ENCODE measurements at places on chromosomes 2 and 18.

DNA sequence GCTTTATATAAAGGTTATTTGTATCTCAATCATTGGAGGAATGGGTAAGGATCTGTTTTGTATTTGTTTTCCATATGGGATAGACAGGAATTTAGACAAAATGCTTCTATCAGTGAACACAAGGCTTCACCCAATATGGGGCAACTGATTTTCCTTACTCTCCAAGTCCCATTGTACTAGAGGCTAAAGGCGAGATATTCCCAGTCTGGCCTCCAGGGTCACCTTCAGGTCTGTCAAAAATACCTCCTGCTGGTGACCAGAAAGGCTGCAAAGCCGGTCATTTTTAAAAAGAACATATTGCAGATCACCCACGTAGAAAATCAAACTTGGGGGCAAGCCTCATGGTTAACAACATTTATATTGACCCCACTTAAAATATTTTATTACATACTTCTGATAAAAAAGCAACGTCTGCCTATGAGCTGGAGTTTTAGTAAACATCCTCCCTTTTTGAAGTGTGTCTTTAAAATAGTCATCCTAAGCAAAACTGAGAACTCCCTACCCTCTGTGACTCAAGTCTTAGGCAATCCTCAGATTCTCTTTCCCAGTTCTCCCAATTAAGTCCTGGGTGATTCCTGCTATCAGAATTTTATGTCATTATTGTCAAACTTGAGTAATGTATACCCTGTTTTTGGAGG is 276.6 kb downstream of the MREG start:
- no peak for DNase-seq

DNA sequence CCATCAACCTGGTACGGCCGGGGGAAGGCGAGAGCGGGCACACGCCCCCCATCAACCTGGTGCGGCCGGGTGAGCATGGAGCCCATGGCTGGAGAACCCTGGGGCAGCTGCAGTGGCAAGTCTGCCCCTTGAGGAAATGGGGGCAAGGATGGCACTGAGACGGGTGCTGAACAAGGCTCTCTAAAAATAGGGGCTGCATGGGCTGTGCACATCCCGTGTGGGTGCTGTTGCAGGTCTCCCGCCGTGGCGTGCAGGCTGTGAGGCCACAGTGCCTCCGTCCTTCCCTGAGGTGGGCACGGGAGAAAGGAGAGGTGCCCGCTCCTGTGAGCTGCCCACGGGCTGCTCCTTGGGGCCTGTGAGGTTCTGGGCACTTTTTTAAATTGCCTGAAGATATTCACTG is 99.2 kb downstream of the NFATC1 start:
- DNase-seq = no peak

- DNase-seq = no peak
Measured at GRCh38 chr2:236302555-236302954, 38.3 kb upstream of the ASB18 start.

- no peak for DNase-seq
Measured at GRCh38 chr2:16187482-16187817, 247.1 kb downstream of the MYCN start.

GRCh38 chr2:105858868-105859693 is 114.4 kb downstream of the NCK2 start:
- DNase-seq = no peak

- no peak for DNase-seq
Measured at GRCh38 chr2:225270053-225270452, 129.5 kb upstream of the NYAP2 start.

- DNase-seq = no peak
Measured at GRCh38 chr2:32732912-32733472, 105.1 kb downstream of the TTC27 start.

GRCh38 chr2:41990245-41990644 is 57.6 kb upstream of the PKDCC start:
- DNase-seq = no peak

GRCh38 chr18:13395577-13395976 is 177.0 kb downstream of the LDLRAD4 start:
- no peak for DNase-seq

GRCh38 chr2:197079832-197080555 is 153.5 kb upstream of the PGAP1 start:
- no peak for DNase-seq

DNA sequence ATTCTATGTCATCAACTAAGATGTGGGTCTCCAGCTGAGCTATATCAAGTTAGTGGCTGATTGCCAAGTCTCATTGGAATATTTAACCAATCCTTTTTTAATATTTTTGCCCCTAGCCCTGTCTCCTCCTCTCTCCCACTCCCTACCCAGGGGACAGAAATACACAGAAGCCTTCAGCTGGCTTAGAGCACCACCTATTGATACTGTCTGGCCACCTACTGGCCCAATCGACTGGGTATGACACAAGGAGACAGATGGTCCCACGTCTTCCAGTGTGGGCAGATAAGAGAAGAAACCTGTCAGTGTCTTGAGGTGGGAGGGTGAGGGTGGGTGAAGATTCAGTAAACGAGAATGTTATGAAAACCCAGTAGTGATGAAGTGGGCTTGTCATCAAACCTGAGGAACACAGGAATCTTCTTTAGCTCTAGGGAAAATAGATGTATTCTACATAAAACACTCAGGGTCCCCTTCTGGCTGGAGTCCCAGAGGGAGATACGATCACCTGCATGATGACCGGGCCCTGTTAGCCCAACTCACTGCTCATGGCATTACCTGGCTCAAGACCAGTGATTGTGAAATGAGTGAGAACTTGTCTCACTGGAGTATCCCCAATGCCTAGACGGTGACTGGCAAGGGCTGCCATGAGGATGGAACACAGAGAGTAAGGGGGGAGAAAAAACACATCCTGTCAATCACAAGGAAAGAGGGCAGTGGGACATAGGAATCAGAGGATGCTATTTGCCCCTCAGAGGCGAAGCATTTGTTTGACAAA is 26.7 kb downstream of the POLR1A start:
- no peak for DNase-seq

- no peak for DNase-seq
Measured at GRCh38 chr2:108363908-108364225, 13.9 kb upstream of the SULT1C4 start.
